ENCODE measurements at places on chromosomes 12 and 14.
A peak's percentile ranks its signal among the peaks of the same experiment; 100 is the strongest.

GRCh38 chr14:35666429-35667043, 132.6 kb downstream of the INSM2 start:
- no peak for DNase-seq

DNA sequence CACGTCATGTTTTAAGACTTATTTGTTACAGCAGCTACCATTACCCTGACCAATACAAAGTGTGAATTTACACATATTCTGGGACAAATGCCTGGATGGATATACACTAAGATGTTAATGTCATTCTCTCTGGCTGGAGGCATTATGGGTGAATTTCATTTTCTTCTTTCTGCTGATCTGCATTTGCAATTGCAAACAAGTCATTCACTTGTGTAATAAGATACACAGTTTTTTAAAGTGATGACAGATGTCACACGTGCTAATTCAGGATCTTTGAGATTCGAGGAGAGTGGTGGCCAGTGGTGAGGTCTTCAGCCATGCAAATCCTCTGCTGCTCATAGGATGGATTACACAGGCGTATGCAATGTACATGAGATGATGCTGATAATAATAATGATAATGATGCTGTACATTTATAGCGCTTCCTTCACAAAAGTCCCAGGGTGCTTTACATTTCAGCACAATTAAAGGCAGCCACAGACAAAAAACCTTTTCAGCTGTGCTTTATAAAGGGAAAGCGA, 155.9 kb upstream of the NOS1 start:
- no peak for DNase-seq

- no peak for DNase-seq
Measured at GRCh38 chr14:54502602-54503001, 7.1 kb upstream of the CGRRF1 start.

DNA sequence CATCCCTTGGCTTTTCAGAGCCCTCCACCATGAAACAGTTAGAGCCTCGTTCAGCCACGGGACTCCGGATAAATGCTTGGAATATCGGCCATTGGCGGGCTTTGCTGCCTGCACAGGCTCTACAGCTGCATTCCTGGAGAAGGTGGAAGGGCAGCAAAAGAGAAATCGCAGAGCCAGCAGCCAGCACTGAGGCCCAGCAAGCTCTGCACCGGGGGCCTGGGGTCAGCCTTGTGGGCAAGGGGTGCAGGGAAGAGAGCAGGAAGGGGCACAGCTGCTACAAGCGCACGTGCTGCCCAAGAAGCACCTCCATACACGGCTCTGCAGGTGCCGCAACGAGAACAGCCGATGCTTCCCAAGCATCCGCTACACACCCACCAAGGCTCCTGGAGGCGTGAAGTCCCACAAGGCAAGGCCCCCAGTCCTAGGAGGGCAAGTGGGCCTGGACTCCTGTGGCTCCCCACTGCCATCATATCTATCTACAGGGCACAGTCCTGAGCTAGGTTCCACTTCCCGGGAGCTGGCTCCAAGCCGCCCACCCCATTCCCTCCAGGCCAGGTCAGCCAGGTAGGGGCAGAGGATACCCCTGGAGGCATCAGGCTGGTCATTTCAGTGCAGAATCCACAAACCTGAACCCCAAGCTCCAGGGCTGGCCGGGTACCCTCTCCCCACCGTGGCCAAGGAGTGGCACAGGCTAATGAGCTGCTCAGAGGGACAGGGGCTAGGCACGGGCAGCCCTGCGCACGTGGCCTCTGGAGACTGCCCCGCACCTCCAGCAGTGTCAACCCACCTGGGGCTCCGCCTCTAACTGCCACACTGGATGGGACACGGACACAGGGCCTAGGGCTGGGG, 40.2 kb downstream of the CCNK start:
- DNase-seq = no peak

DNA sequence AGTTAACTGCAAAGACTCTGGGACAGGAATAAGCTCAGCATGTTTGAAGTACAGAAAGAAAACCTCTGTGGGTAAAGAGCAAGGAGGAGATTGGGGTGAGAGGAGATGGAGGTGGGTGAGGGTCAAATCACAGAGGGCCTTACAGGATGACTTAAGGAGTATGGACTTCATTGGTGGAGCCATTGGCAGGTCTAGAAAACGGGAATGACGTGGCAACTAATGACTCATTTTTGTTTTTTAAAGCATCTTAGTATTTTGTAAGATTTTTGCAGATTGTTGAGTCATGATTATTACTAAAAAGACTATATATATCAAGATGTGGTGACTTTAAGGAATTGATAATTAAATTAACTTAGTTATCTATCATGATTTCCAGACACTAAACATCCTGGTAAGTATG, 18.5 kb downstream of the UTP20 start:
- peak; percentile 68 for DNase-seq

DNA sequence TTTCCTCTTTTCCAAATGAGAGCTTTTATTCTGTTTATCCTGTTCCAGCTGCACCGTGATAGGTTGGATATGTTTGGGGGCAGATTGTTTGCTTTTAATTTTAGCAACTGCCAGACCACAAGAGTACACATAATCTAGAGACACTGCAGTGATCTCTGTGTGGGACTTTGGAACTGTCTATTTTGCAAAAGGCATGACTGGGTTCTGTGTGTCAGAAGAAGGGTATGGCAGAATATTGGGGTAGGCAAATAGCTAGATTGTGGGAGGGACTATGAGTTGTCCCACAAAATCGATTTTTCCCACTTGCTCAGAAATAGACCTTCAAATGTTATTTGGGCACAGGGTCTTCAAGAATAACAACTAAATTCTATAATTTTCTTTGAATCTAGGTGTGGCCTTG, 275.9 kb upstream of the KITLG start:
- no peak for DNase-seq

GRCh38 chr12:105482951-105483350, 152.5 kb downstream of the C12orf75 start:
- DNase-seq = no peak

DNA sequence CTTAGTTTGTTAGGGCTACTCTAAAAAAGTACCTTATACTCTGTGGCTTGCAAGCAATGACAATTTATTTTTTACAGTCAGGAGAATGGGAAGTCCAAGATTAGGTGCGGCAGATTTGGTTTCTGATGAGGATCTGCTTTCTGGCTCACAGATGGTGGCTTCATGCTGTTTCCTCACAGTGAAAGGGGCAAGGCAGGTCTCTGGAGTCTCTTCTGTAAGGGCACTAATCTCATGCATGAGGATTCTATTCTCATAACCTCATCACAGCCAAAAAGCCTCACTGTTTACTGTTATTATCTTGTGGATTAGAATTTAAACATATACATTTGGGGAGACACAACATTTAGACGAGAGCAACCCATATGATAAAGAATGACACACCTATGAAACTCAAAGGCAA, 1957.4 kb upstream of the SEL1L start:
- DNase-seq = no peak

GRCh38 chr14:104334424-104335161, 196.2 kb downstream of the KIF26A start:
- DNase-seq = no peak

- DNase-seq = no peak
Measured at GRCh38 chr12:82857911-82858533, 171.3 kb downstream of the TMTC2 start.

GRCh38 chr14:37241198-37241597, 43.5 kb downstream of the MIPOL1 start:
- DNase-seq = no peak

DNA sequence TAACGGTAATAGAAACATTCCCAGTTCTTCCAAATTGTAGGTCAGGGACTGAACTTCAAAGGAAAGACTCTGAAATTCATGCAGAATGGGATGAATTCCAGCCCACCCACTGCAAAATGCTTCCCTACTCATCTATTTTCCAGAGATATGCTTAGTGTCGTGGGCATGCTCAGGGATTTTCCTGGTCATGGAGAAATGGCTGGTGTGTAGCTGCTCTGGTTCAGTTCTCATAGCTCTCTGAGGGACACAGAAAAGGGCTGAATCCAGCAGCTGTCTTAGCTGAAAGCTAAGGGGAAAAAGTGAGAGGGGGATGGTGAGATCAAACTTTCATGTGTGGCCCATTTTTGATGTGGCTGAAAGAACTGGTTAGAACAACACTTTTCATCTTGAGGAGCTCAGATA, 72.9 kb upstream of the KRAS start:
- DNase-seq = no peak

Measured in RPMI7951 (cell line).